ENCODE measurements at places on chromosomes 5 and 9.

GRCh38 chr5:6644794-6645241 lies 11.6 kb downstream of the SRD5A1 start:
- no peak for DNase-seq

GRCh38 chr5:177609076-177610059 lies 9.4 kb downstream of the B4GALT7 start:
- no peak for DNase-seq

DNA sequence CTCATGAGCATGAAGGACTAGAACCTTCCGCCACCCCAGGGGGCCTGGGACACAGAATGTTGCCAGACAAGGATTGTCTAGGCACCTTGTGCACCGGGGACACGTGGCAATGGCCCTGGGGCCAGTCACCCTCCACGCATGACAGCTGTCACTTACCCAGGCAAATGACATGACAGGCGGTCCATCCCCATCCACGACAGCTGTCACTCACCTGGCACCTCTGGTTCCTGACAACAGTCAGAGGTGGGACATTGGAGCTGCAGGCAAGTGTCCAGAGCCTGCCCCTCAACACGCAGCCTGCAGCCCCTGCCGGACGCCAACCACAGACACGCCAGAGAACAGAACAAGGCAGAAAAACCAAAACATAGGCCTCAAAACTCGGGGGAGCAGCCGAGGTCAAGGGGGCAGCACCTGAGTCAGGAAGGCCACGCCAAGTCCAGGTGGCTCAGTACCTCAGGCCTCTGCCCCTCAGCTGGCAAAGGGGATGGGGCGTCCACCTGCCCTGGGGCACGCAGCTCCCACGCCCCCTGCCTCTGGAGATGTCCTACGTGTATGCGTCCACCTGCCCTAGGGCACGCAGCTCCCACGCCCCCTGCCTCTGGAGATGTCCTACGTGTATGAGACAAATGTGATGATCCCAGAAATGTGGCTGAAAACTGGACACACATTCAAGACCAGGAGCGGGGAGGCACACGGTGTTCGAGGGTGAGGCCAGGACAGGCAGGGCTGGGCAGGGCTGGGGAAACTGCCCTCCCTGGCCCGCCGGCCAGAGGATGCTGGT lies 14.5 kb downstream of the VAV2 start:
- DNase-seq = no peak

- no peak for DNase-seq
Observed at GRCh38 chr9:115775659-115776058, 377.9 kb upstream of the PAPPA start.

- DNase-seq = no peak
Observed at GRCh38 chr9:75938946-75939345, 48.5 kb downstream of the PCSK5 start.

Measured in T-cell (primary cell).